ENCODE measurements at places on chromosomes 4 and X.

GRCh38 chr4:119655111-119655837, 26.7 kb upstream of the PDE5A start:
- no peak for DNase-seq

DNA sequence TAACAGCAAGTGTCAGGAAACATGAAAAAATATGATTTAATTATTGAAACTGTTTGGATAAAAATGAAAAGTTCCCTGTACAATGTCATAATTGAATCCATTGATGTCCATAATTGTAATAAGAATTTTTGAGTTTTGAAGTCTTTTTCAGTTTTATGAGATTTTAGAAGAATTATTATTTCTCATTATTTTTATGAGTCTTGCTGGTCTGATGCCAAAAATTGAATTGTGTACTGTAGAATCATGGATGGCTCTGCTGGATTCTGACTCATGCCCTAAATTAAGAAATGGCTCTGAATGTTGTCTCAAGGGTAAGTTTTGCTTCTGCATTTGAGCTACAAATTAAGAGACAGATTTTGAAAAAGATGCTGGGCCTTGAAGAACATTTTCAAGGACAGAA, 132.8 kb upstream of the MAP9 start:
- DNase-seq, result no peak

DNA sequence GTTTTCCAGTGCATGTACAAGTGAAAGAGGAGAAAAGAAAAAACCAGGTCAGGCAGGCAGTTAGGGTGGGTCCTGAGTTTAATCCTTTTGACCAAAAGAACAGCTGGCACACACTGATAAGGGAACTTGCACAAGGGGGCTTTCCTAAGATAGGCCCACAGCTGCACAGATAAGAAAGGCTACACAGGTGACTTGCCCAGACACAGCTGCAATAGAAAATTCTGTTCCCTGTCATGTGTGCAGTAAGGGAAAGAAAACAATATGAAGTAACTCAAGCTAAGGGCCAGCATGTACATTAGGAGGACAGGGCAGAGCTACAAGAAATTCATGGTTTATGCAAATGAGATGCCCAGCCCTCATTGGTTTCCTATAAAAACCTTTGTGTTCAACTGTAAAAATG, 32.9 kb downstream of the LUZP4 start:
- no peak for DNase-seq

GRCh38 chr4:104063341-104063740, 343.6 kb upstream of the TACR3 start:
- no peak for DNase-seq
